HEK293T (cell line): ENCODE measurements at places on chromosomes 5 and 9.

GRCh38 chr5:110625376-110625999 lies 101.0 kb downstream of the TMEM232 start:
- no peak for DNase-seq

DNA sequence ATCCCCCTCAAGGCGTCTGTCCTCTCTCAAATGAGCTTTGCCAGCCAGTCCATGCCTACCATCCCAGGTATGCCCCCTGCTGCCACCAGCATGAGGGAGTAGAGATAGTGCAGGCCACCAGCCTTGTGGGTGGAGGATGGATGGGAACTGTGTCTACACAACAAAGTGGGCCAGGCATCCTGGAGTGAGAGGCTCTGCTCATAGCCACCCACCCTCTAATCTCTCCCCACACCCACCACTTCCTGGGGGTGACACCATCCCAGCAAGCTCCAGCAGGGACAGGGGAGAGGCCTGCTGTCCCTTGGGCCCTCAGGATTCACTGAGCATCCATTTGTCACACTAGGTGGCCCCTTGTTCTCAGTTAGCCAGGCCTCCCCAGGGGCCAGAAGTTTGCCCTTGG lies 25.5 kb upstream of the FOXI1 start:
- DNase-seq = no peak

DNA sequence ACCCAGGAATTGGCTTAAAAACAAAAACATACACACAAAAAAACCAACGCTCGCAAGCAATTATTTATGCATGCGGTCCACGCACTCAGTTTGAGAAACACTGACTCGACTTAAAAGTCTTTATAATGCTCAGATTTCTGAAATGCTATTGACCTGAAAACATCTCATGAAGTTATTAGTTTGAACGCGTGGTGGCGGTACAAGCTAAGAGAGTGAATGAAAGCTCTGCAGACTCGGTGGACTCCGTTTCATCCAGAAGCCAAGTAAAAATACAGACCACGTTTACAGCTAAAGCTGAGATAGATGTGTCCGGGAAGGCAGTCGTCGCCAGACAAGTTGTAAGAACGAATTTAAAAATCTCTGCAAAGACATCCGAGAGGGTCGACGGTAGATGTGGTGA lies at the start of gene PCDHB6:
TSS of gene PCDHB6 (plus strand) at position 246 of the 400 bp plus-strand sequence. CDS start 201 bp downstream, outside the sequence.
- peak; percentile 30 for DNase-seq

GRCh38 chr9:129166623-129167557 lies 11.2 kb downstream of the IER5L start:
- DNase-seq = peak; percentile 57

DNA sequence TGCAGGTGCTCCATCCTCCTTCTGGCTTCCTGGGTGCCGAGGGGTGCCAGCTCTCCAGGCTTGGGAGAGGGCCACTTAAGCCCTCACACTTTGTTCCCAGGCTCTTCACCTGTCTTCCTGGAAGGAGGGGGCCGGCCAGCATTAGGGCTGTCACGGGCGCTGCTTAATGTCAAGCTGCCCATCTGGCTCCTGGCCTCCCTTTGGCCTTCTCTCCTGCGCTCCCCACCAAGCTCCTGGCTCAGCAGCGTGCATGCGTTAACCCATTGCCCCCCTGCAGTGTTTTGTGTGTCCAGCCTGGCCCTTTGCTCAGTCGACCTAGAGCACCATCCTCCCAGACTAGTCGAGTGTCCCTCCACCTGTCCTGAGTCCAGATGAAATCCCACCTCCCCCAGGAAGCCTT lies 21.3 kb downstream of the NTNG2 start:
- DNase-seq = no peak

DNA sequence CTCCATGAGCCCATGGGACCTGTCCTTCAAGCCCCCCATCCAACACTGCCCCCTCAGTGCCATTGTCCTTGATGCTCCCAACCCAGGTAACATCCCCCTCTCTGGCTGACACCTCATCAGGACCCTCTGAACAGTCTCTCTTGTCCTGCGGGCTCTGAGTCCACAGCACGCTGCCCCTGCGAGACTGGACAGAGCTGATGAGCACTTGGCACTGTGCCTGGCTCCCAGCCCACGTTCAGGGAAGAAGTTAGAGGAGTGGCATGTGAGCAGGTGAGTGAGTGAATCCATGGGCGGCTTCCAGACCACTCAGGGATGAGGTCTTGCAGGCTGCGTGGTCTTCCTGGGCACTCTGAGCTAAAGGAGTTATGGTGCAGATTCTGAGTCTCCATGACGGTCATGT lies 70.7 kb downstream of the PAX5 start:
- no peak for DNase-seq

DNA sequence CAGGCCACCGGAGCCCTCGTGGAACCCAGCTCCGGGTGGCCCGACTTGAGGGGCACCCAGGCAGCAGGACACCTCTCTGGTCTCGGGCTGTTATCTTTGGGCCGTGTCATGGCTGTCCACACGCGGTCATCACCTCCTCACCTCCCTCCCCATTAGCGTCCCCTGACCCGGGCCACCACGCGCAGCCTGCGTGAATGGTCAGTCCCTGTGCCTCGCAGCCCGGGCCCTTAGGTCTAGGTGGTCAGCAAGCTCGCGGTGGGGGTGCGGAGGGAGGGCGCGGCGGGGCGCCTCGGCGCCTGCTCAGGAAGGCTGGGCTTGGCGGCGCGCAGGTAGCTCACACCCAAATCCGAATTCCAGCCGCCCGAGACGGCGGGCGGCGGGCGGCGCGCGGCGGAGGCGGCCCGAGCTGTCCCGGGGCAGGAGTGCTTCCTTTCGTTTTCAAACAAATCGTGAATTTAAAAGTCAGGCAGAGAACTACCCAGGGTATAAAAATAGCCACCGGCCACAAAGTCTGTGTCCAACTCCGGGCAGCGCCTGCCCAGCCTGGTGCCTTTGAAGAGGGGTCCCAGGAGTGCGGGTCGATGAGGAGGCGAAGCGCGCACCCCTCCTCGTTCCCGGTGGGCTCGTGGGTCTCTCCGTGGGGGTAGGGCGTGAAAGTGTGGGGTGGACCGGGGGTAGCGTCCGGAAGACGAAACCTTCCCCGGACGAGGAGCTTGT lies 1.0 kb upstream of the RXRA start:
- DNase-seq = no peak

GRCh38 chr5:138979684-138980280 lies 104.6 kb upstream of the LRRTM2 start:
- DNase-seq = no peak

DNA sequence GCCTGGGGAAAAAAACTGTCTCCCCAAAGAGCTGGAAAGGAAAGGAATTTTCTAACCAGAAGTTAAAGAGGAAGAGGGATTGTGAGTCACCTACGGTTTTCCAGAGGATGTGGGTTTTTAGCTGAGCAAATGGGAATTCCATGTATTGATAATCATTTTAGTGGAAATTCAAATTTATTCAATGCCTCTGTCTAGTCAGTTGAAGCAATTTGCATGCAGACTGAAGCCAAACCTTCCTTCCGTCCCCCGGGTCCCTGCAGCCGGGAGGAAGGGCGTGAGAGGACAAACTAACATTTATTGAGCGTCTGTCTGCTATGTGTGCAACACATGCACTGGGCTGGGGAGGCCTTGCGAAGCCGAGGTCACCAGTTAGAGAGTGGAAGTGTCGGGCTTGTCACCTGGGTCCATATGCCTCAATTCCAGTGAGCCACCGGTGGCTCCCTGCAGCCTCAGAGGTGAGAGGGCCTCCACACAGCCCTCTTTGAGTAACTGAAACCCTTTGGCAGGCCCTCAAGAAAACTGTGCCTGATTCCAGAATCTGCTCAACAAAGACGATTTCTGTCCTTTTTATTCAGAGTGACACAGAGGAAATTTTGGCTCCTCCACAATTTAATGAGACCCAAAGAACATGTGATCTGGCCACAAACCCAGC lies 70.3 kb downstream of the COL27A1 start:
- no peak for DNase-seq

- DNase-seq = no peak
Measured at GRCh38 chr5:159642379-159642778, 273.9 kb upstream of the ADRA1B start.

- peak; percentile 43 for DNase-seq
Measured at GRCh38 chr9:33510262-33511183, 13.5 kb upstream of the ANKRD18B start.

DNA sequence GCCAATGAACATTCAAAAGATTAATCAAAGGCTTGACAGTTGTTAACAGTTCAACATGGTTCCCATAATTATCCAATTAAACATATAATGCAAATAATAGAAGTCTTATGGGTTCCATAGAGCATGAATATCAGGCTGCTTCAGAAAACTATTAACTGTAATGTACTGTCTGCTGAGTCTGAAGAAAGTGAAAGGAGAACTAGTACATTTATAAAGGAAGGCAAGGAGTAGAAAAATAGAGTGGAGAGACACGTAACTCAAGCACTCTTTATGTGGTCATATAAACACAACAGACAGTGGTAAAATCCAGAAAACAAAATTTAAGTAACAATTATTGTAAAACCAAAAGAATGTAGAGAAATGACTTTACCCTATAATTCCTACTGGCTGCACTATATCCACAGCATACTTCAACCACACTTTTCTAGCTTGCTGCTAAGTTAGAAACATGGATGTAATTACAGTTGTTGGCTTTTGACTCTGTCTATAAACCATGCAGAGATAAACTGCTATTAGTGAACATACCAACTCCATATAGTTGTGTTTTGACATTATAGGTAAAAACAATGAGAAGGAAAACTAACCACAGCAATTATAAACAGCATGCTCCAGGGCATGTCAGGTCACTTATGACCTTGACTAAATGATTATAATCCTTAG lies 32.7 kb downstream of the NFIB start:
- DNase-seq = no peak

DNA sequence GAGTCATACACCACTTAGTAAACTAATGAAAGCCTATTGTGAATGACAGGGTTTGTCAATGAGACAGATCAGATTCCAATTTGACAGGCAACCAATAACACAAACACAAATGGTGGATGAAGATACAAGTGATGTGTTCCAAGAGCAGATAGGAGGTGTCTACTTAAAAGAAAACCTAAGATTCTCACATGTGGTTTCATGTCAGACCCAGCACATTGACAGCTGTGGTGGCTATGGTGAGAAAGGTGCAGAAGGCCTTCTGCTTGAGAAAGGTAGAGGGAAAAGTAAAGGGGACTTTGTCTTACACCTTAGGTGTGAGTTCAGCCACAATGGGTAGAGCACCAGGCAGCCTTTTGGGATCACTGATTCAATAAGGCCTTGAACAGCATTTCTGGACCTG lies 11.2 kb downstream of the ANKRD31 start:
- no peak for DNase-seq

GRCh38 chr5:22050931-22051330 lies 802.2 kb downstream of the CDH12 start:
- DNase-seq = no peak

- DNase-seq = peak; percentile 37
Measured at GRCh38 chr5:59799668-59800346, 93.7 kb downstream of the PDE4D start.

GRCh38 chr5:118461436-118461835 lies 526.9 kb downstream of the DTWD2 start:
- DNase-seq = no peak

- no peak for DNase-seq
Measured at GRCh38 chr5:55671975-55672374, 40.1 kb downstream of the SLC38A9 start.

- DNase-seq = no peak
Measured at GRCh38 chr9:113823421-113823820, 52.7 kb upstream of the ZNF618 start.

DNA sequence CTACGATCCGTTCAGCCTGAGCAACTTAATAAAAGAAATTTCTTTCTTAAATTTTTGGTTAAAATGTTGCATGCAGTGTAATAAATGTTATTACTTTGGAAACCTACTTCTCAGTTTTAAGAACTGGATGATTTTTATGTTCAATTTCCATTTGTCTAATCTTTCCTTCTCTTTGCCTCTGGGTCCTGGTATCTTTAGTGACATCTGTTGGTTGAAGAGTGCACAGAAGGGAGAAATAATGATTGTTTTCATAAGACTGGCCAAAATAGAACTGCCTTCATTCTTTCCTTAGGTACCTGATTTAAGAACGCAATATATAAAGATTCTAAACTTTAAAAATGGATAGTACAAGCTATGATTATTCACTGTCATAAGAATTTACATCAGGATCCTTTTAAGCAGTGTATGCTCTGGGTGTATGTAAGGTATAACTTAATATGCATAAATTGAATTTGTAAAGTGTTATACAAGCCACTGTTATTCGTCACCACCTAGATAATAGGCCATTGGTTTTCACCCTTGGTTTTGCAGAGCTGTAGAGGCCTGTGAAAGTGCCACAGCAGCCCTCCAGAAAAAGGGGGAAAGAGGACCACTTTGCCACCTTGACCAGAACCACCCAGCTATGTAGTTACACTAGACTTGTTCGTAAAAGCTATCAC lies 82.8 kb upstream of the TLX3 start:
- no peak for DNase-seq

DNA sequence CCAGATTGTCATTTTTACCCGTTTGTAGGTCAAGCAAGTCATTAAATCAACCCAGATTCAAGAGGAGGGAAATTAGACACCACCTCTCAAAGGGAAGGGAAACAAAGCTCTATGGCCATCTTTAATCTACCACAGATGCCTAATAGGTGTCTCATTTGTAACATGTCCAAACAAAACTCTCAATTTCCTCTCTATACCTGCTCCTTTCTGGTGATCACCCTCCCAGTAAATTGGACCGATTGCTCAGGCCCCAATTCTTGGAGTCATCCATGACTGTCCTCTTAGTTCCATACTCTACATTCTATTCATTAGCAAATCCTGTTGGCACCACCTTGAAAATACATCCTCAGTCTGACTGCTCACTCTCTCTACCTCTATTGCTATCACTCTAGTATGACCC lies 22.1 kb upstream of the UGCG start:
- no peak for DNase-seq

- DNase-seq = no peak
Measured at GRCh38 chr9:78562021-78562420, 265.1 kb downstream of the PSAT1 start.

DNA sequence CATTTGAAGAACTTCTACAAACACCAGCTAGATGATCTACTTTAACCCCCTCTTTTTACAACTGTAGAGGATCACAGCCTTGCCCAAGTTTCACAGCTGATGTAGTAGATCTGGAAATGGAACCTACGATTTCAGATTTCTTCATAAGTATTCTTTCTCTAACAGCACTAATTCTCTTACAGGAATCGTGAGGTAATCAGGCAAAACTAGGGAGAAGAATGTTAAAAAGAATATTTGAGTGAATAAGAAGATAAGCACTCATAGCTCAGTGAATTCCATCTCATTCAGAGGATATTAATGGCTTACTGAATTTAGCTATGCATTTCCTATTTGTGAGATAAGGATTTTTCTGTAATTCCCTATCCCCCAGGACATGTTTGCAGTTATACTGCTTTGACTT lies 42.1 kb downstream of the NADK2 start:
- DNase-seq = no peak
